ENCODE measurements at places on chromosomes 7 and 10.

- DNase-seq: no peak
Measured at GRCh38 chr7:27095050-27095896, 527 bp downstream of the HOXA1 start.

DNA sequence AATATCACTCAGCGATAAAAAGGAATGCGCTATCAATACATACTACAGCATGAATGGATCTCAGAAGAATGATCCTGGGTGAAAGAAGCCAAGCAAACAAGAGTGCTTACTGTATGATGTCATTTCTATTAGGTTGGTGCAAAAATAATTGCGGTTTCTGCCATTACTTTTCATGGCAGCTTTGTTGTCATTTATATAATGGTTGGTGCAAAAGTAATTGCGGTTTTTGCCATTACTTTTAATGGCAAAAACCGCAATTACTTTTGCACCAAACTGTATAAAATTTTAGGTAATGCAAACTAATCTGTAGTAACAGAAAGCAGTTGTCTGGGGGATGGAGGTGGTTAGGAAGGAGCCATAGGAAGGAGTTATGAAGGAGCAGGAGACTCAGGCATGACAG is 318.3 kb upstream of the ZMIZ1 start:
- DNase-seq: no peak

DNA sequence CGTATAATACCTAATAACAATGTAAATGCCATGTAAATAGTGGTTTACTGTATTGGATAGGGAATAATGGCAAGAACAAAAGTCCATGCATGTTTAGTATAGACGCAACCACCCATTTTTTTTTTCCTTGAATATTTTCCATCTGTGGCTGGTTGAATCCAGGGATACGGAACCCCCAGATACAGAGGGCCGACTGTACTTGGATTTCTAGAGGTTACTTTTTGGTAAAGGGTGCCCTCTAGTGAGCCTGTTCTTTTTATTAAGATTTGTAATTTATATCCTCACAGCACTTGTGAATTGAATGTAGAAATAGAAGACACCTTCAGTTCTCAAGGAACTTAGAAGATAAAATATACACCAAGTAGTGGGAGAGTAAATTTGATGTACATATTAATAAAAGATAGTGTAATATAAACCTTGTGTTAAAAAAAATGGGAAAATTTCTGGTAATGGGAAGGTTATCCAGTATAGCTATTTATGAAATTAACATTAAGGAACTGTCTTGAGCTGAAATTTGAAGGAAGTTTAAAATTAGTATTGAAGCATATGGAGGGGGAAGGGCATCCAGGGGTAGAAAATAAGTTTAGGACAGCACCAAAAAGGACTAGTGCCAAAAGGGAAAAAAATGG is 32.0 kb downstream of the EXOC6 start:
- DNase-seq: no peak

DNA sequence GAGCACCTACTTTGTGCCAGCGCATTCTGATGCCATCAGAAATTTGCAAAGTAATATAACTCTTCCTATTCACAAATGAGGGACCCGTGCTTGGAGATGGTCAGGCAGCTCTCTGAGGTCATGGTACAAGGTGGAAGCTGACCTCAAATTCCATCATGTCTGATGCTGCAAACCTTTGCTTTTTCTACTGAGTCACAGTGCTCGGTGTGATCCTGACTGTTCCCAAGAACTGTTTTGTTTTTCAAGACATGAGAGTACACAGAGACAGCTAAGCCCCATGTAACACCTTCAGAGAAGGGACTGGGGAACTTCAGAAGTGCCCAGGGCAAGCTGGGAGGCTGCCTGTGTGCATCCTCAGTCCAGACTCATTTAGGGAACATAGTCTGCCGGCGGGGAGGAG is 111.3 kb downstream of the FRMD4A start:
- DNase-seq: no peak

GRCh38 chr10:83023662-83024061 is 1115.6 kb upstream of the GHITM start:
- no peak for DNase-seq
